Stimulated activated CD4-positive, alpha-beta T cell treated with anti-CD3 and anti-CD28 coated beads, Interleukin-4, amount 100 ng/mL, for 1 hour (primary cell): ENCODE measurements at places on chromosomes 12 and 14.

DNA sequence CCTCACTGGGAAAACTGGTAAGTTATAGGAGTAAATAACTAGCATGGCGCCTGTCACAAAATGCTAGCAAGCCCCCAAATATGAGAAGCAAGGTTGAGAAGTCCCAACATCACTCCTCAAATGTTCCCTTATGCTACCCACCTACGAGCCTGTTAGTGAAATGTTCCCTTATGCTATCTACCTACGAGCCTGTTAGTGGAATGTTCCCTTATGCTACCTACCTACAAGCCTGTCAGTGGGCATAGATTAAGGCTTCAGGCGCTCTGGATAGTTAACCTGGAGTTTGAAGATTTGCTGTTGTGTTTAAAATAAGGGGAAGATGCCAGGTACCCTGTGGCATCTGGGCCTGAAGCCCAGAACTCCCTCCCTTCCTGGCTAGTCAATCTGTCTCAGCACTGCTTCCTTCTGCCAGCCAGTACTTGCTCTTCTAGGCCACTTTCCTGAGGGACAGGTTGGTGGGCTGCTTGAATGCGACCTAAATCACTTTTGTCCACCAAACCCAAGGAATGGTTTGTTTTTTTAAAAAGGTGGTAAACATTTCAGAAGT is 67.1 kb upstream of the SINHCAF start:
- no peak for DNase-seq

DNA sequence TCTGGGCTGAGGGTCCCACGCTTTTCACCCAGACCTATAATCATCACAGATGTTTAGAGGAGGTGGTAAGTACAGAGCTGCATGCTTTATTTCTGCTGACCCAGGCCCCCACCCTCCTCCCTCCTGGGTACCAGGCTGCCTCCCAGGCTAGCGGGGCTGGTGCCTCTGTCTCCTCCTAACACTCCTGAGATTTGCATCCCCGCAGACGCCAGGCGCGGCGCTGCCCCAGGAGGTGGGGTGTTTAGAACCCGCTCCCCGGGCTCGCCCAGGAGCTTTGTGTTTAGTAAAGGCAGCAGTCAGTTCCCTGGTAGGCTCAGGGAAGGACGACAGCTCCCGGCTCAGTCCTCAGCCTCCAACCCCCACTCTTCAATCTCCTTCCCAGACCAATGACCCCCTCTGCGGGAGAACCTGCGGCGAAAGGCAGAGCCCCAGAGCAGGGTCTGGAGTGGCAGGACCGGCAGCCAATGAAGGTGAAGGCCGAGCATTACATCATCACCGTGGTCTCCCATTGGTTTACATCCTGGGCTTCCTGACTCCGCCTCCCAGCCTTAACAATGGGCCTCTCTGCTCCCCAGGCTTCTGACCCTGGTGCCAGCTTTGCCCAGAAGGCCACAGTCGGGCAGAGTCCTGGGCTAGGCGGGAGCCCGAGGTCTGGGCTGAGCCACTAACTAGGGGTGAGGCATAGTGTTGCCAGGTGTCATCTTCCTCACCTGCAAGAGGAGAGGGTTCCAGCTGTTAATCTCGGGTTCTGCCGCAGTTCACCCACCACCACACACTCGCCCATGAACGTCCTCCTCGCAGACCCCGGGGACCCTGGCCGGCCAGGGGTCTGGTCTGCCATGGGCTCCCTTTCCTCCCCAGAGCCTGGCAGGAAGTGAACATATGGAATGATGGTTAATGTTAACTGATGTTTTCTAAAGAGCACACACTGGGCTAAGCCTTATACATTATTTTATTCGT is 57.5 kb downstream of the CALM1 start:
- no peak for DNase-seq

- DNase-seq = no peak
Measured at GRCh38 chr14:56059054-56059453, 59.2 kb upstream of the PELI2 start.

GRCh38 chr14:65478017-65478416 is 65.5 kb downstream of the FUT8 start:
- DNase-seq = no peak

DNA sequence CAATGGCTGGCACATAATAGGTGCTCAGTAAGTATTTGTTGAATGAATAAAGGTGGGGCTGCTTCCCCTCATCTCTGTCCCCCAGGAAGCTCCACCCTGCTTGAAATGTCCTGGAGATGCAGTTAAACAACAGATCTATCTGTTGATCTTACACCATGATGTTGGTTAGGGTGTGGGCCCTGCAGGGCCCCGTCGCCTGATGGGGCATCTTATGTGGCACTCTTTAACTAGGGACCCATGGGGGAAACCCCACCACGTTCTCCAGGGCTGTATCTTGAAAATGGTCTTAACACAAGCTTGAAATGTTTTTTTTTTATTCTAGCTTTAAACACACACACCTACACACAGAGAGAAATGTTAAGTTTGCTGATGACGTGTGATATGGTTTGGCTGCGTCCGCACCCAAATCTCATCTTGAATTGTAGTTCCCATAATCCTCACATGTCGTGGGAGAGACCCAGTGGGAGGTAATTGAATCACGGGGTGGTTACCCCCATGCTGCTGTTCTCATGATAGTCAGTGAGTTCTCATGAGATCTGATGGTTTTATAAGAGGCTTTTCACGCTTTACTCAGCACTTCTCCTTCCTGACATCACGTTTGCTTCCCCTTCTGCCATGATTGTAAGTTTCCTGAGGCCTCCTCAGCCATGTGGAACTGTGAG is 741.7 kb downstream of the VRK1 start:
- no peak for DNase-seq

DNA sequence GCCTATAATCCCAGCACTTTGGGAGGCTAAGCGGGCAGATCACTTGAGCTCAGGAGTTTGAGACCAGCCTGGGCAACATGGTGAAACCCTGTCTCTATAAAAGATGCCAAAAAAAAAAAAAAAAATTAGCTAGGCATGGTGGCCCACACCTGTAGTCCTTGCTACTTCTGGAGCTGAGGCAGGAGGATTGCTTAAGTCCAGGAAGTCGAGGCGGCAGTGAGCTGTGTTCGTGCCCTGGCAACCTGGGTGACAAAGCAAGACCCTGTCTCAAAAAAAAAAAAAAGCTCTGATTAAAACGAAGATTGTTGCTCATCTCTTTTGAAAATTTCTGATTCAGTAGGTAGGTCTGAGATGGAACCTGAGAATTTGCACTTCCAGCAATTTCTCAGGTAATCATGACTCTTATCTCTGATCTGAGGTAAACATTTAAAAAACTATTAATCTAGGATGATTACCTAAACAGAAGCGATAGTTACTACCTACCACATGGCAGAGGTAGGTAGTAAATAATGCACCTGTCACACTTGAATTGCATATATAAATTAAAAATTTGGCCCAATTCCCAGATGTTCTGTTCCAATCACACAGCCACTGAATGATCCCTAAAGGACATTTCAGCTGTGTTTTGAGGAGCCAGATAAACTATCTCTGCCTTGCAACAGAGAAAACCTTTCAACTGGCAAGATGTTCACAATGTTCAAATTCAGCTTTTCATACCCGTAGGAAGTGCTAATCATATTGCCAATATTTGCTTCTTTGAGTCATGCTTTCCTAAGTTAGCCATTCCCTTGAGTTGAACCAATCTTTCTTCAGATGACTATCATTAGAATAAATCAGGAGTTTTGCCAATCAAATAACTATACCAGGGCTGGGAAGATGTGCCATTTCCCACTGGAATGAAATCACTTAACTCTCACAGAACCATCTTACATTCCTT is 4.2 kb upstream of the TEP1 start:
- DNase-seq = no peak

DNA sequence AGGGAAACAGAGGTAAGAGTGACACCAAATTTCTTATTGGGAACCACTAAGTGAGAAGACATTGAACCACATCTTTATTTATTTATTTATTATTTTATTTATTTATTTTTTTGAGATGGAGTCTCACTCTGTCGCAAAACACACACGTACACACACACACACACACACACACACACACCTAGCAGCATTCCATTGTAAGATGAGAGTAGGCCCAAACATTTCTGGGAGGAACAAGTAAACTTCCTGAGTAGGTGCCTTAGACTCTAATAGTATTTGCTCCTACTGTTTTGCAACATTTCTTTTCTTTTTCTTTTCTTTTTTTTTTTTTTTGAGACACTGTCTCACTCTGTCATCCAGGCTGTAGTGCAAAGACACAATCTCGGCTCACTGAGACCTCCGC is 7.1 kb upstream of the CDC42BPB start:
- DNase-seq = no peak

DNA sequence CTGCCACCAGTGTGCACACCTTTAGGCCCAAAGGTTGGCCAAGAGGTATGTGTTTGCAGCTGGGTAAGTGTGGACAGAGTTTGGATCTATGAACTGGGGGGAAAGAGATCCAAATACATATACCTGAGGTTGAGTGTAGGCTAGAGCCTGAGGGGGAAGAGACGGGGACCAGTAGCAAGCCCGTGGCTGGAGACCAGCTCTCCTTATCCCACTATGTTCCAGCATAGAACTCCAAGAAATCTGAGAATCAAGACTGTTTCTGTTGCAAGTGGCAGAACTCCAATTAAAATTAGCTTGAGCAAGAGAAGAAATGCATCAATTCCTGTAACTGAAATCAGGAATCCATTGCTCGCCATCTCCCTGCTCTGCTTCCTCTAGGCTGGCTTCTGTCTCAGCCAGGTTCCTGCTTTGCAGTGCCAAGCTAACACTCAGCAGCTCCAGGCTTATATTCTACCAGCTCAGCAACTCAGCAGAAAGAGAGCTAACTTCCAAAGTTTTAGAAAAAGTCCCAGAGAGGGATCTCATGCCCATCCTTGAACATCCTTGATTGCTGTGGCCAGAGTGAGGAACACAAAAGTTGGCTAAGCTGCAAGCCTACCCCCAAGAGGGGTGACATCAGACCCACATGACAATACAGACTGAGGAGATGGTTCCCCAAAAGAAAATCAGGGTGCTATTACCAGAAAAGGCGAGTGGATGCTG is 1.5 kb upstream of the PCK2 start:
- DNase-seq = no peak

- DNase-seq = no peak
Measured at GRCh38 chr14:100372357-100373048, 49.4 kb downstream of the SLC25A47 start.

GRCh38 chr14:70008284-70009262 is 129.4 kb downstream of the SMOC1 start:
- no peak for DNase-seq

DNA sequence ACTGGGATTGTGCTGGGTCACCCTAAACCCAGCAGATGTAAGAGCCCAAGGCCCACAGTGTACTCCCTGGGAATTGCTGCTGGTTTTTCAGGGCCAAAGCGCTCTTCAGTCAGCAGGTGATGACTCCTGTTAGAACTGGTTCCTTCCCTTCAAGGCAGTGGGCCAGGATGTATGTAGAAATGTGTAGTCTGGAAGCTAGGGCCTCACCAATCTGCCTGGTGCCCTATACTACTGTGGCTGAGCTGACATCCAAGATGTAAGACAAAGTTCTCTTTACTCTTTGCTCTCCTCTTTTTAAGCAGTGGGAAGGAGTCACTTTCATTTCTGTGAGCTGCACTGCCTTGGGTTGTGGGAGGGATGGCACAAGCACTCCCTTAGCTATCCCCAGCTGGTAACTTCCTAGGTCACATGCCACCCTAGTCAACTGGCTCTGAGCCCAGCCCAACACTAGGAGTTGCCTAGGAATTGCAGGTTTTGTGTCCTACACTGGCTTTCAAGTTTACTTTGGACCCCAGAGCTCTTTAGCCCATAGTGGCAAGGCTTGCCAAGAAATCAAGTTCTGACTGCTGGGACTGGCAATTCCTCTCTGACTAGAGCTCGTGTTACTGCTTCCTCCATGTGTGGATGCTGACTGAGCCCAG is 249.2 kb downstream of the C12orf50 start:
- DNase-seq = no peak

DNA sequence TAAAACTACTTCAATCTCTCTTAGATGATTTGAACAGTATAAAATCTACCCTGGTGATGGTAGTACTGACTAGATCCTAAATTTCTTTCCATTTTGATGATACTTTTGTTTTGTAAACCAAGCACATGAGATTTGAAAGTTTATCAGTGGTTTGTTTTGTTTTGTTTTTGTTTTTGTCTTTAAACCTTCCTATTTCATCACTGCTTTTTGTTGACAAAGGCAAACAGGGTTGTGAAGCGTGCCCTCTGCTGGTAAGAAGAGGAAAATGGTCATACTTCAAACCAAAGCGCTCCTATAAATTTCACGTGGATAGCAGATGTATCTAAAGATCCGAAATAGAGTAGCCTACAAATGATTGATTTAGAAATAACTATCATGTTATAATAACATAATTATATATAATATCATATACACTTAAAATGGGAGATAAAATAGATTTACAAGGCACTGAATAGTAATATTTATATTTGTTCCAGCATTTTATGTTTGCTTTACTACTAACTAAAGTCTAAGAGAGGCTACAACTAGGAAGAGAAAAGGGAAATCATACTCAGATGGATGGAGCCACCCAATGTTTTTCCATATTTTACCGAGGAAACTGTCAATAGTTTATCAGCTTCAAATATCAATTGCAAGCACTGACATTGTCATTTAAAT is 254.0 kb upstream of the USP15 start:
- DNase-seq = no peak

DNA sequence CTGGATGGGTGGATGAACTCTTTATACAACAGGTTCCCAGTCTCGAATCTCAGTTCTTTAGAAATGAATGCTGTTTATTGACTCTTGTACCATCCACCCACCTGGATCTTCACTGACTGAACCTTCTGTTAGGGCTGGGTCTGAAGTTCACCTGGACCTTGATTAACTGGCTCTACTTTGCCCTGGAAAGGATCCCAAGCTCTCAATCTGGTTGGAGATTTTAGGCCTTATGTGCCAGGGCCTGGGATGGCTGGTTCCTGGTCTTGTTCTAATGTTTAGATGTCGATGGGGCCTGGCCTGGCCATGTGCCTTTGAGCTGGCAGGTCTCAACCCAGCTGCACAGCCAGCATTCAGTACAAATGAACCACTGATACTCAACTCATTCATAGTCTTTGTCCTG is 76.5 kb upstream of the MED13L start:
- DNase-seq = no peak

DNA sequence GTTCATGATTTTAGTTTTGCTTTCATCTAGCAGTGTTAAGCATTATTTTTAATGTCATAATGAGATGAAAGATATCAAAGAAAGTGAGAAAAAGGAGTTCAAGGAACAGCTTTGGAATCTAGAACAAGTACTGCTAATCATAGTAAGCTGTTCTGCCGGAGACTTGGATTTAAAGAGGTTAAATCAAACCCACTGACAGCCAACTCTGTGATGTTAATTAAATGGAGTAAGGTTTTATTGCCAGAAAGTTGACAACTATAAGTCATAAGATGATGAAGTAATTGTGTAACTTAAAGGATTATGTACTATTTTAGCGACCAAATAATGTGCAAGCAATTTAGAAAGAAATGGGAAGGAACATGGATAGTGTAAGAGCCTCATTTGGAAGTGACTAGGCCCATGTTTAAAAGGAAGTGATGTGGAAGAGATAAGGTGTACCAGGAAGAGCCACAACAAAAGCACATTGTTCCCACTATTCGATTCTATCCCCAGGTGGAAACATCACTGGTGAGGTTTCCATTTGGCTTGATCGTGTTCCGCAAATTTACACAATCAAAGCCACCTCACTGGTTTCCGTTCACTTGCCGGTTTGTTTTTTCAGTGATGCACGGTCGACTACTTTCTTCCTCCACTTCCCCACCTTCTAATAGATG is 388.5 kb downstream of the PAWR start:
- DNase-seq = no peak
